Thymus (tissue), 14 donors: ENCODE measurements at places on chromosomes 16 and 17. TPM values are rescaled to one million over a fixed set of nuclear protein-coding genes. Genes with fewer than 3 reads are reported as not detected.

KRTAP1-1 gene
- not detected for total RNA-seq

KANSL1 gene
- total RNA-seq = 101 TPM

KRTAP29-1 gene
- not detected for total RNA-seq

WNT9B gene
- 0.05 TPM for total RNA-seq

SLC5A2 gene
- 0.14 TPM for total RNA-seq

CCDC144A gene
- 4.9 TPM for total RNA-seq

HBA1 gene
- 222 TPM for total RNA-seq

COX10 gene
- total RNA-seq = 10.0 TPM

HAP1 gene
- 0.33 TPM for total RNA-seq
